Activated CD8-positive, alpha-beta T cell treated with anti-CD3 and anti-CD28 coated beads for 36 hours (primary cell): ENCODE measurements at places on chromosomes 7 and 10.

GRCh38 chr7:45102785-45103712, 8.4 kb downstream of the TBRG4 start:
- DNase-seq, result no peak

DNA sequence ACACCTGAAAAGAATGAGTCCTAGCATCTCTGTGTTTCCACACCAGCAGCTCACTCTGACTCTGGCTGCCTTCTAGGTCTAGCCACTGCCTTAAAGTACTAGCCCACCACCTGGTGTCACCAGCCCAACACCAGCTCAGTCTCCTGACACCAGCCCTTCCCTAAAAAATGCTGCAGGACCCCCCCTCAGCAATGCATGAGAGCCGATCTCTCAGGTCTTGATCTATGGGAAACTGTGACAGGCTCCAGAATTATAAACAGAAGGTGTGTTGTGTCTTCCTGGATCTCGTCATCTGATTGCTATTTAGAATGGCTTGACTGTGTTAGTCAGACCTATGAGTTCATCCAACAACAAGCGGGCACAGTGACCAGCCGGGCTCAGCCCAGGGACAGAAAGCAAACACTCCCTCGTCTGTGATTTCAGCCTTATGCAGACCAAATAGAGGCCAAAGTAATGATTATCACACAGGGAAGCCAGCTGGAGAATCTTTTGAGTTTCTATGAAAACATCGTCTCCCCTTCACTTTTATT, 66.6 kb downstream of the CUBN start:
- DNase-seq, result no peak

DNA sequence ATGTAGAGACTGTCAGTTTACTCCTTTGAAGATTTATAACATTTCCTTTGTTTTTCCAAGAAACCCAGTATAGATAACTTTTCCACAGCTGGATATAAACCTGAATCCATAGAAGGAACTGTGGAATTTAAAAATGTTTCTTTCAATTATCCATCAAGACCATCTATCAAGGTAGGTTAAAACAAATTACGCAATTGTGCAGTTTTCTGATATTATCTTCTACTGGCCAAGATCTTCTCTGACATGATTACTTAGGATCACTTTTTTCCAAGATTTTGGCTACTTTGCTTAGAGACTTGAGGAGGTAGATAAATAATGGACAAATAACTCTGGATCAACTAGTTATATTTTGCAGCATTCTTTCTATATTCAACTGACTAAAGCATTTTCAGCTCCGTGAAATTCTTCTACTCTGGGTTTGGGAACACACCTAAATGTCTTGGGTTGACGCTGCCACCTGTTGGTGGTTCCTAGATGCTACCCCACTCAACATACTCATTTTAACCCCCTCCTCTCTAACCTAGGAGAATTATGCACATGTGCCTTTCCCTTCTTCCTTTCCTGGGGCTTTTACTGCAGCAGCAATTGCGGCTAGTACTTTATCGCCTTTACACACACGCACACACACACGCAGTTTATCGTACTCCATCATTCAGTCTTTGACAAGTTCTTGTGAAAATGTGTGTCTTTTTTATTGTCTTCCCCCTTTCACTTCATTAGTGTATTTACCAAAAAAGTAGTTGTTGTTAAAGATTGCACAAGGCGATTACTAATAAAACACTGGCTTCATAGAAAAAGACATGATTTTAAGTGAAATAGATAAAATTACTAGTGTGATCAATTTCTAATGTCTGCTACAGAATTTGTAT, 32.7 kb downstream of the ABCB5 start:
- DNase-seq, result peak; percentile 16

DNA sequence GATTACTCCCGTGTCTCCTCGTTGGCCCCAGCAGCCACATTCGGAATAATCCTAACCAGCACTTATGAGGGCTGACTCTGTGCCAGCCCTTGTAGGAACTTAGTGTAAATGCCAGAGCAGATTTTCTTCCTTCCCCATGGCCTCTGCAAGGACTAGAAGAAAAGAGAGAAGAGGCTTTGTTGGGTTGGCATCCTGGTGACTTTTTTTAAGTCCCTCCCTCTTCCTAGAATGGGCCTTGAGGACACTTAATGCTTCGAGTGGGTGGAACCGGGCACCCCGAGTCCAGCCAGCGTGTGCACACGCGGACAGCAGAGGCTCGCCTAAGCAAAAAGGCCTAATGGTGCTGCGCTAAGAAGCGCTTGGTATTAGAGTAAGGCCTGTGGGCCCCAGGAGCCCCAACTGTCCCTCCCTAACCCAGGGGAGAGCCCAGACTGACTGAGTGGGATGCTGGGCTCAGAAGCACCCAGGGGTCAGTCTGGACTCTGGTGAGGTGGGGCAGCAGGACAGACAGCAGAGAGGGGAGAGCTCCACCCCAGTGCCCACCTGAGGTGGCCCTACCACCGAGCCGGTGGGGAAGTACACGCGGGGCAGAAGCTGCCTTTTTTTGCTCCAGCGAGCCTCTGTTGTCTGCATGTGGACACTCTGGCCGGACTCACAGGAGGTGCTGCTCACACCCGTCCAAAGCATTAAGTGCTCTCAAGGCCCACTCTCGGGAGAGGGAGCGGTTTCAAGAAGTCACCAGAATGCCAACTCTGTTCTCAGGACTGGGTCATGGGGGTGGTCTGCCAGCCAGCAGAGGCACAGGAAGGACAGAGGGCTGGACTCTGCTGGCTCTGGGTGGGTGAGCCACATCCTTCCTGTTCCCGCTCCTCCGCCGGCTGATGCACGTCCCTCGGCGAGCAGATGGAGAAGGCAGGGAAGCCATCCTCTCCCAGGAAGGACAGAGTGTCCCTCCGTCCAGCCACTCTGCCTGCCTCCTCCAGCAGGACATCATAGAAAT, 12.5 kb downstream of the ITPRIP start:
- DNase-seq, result no peak
